Tongue (tissue), 3 donors: ENCODE measurements at places on chromosomes 3 and 15. TPM values are rescaled to one million over a fixed set of nuclear protein-coding genes. Genes with fewer than 3 reads are reported as not detected.

The ANKRD34C gene
- total RNA-seq, result 0.21 TPM

The ARGFX gene
- total RNA-seq, result not detected

DNA sequence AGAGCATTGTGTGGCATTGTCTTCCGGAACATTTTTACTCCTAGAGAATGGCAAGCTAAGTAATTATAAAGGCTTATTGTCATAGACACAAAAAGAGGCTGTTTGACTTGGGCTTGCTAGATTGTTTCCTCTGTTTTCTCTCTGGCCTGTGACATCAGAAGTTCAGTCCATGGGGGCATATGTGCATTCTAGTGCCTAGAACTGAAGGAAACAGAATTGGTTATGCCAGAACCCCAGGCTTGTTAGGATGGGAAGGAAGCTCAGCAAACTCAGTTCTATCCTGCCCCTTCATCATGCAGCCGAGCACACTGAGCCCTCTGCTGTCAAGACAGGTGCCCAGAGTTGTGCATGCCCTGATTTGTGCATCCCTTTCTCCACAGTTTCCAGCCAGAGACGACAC lies 131.3 kb downstream of the PDE8A start:
- no peak for DNase-seq

GRCh38 chr15:73303636-73304035 lies 65.1 kb downstream of the HCN4 start:
- DNase-seq, result no peak

The PATL2 gene
- total RNA-seq, result 0.51 TPM

DNA sequence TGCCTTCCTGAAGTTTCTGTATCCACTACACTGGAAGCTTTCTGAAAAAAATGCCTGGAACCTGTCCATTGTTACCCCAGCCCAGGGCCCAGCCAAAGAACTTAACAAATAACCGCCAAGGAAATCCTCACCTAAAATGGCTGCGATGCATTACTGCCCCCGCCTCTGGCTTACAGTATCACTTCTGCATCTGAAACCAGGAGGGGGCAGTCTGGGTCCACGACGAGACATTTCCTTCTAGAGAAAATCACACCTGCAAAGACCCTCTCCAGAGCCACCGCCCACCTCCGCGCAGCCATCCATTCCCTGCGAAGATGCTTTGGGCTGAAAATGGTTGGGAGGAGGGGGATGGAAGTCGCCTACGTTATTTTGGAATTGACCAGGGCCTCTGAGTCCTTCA lies 22.4 kb upstream of the CELF6 start:
- DNase-seq, result peak; percentile 13

DNA sequence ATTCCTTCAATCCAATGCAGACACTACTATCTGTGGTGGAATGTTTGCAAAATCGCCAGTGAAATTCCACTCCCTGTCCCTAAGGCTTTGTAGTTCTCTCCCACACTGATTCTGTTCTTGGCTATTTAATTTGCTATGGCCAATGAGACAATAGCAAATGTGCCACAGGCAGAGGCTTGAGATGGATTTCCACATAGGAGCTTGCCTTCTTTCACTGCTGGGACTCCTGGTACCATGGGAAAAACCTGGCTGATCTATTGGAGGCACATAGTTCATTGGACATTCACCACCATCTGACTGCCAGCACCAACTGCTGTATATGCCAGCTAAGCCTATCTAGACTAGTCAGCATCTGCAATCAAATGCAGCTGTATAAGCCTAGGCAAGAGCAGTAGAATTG lies 103.8 kb downstream of the NR1D2 start:
- DNase-seq, result no peak

GRCh38 chr15:33737687-33738601 lies 230.4 kb upstream of the CHRM5 start:
- DNase-seq, result peak; percentile 60
